H9 (cell line): ENCODE measurements at places on chromosomes 1 and 21. TPM values are rescaled to one million over a fixed set of nuclear protein-coding genes. Genes with fewer than 3 reads are reported as not detected.

DNA sequence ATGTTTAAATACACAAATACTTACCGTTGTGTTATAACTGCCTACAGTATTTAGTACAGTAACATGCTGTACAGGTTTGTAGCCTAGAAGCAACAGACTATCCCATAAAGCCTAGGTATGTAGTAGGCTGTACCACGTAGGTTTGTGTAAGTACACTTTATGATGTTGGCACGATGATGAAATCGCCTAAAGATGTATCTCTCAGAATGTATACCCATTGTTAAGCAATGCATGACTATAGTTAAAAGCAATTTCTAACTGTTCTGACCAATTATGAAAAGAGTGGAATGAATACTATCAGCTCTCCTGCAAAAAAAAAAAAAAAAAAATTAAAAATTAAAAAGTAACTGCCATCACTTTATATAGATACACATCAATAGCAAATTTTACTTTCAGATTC is 11.4 kb downstream of the HP1BP3 start:
- no peak for DNase-seq

GRCh38 chr1:7253988-7254587 is 468.8 kb downstream of the CAMTA1 start:
- DNase-seq = no peak

GRCh38 chr1:160834945-160835565 is 27.6 kb downstream of the CD244 start:
- DNase-seq = no peak

DNA sequence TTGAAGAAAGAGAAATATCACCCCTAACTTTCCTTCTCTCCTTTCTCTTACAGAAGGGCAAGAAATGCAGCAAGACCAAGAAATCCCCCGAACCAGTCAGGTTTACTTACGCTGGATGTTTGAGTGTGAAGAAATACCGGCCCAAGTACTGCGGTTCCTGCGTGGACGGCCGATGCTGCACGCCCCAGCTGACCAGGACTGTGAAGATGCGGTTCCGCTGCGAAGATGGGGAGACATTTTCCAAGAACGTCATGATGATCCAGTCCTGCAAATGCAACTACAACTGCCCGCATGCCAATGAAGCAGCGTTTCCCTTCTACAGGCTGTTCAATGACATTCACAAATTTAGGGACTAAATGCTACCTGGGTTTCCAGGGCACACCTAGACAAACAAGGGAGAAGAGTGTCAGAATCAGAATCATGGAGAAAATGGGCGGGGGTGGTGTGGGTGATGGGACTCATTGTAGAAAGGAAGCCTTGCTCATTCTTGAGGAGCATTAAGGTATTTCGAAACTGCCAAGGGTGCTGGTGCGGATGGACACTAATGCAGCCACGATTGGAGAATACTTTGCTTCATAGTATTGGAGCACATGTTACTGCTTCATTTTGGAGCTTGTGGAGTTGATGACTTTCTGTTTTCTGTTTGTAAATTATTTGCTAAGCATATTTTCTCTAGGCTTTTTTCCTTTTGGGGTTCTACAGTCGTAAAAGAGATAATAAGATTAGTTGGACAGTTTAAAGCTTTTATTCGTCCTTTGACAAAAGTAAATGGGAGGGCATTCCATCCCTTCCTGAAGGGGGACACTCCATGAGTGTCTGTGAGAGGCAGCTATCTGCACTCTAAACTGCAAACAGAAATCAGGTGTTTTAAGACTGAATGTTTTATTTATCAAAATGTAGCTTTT is 2.4 kb downstream of the CCN1 start:
- no peak for DNase-seq

- DNase-seq = no peak
These were observed 19.8 kb upstream of the LBR start for GRCh38 chr1:225447650-225448089.

DNA sequence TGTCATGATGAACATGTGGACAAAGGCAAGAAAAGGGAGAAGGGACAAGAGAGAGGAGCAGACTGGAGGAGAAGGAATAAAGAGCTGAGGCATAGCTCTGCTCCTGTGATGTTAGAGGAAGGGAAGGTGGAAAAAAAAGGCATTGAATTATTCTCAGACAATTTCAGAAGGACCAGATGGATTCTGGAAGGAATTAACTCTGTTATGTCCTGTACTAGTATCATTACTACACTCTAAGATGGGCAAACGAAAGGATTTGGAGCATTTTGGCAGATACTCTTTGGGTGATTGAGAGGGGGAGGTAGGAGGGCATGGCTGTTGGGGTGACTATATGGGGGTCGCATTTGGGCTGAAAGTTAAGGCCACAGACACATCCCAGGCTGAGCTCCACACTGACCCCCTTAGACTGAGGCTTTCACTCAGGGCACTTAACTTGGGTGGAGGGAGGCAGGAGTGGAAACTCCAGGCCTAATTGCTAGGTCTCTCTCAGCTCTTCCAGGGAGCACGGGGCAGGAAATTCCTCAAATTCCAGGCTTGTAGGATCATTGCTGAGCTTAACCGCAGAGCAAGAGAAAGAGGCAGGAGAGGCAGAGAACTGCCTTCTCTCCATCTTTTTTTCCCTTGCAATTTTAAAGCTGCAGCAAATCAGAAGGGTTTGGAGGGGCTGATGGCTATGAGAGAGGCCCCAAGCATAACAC is 25.9 kb downstream of the KIRREL1 start:
- peak; percentile 82 for DNase-seq

GRCh38 chr1:201902198-201902597 is 13.5 kb downstream of the SHISA4 start:
- DNase-seq = no peak

GRCh38 chr1:39344394-39345154 is 140.1 kb downstream of the MACF1 start:
- DNase-seq = no peak

DNA sequence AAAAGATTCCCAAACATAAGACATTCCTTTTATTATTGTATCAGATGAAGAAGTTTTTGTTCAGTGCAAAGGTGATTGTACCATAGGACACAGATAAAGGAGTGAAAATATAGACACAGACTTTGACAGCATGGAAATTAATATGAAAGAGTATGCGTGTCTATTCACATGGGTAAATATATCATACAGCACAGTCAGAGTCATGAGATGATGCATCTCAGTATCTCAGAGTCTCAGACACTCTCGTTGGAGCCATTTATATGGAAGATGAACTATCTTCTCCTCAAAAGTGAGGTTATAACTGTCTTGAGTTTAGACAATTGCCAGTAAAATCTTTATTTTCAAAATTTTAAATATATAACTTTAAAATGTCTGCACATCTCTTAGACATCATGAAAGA is 158.4 kb upstream of the C8B start:
- DNase-seq = no peak

- DNase-seq = no peak
These were observed 155.6 kb downstream of the GALNT2 start for GRCh38 chr1:230222678-230223077.

The PSMB4 gene
- total RNA-seq = 413 and 429 TPM in 2 replicates

The RNF220 gene
- 109 and 115 TPM in 2 replicates for total RNA-seq

The CTPS1 gene
- total RNA-seq = 100 and 105 TPM in 2 replicates

The HSF2BP gene
- total RNA-seq = 1.5 and 1.7 TPM in 2 replicates

The UBASH3A gene
- total RNA-seq = not detected in 2 replicates

The MARK1 gene
- 17.5 and 17.8 TPM in 2 replicates for total RNA-seq

The LCE1D gene
- not detected in 2 replicates for total RNA-seq
